Left cardiac atrium (tissue), 4 donors: ENCODE measurements at places on chromosomes 2 and 18. TPM values are rescaled to one million over a fixed set of nuclear protein-coding genes. Genes with fewer than 3 reads are reported as not detected.

- peak; percentile 28 for DNase-seq
Measured at GRCh38 chr2:152097801-152098495, 896 bp downstream of the CACNB4 start.

Gene CDH7
- total RNA-seq, result 0.27 TPM

DNA sequence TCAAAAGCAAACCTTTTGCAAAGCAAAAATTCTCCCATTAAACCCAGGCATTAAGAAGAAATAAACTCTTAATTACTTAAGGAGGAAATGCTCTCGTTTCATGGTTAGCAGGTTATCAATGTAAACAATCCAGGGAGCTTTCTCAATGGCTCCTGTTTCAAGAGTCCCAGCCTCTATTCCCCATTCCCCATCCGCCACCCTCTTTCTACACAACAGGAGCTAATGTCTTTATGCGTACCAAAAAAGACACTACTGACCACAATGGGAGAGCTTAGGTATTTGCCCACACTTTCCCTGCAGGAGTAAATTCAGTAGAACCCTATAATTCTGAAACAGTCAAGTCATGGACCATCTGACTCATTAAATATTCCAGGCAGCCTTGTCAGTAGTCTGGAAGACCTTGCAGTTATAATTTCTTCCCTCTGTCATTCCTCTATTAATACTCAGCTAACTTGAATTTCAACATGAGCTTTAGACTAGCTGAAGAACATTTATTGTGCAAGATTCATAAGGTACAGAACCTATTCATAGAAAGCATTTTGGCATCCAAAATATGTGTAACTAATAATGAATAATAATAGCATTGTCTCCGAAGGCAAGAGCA, 48.6 kb downstream of the SLC8A1 start:
- DNase-seq, result no peak

Gene KATNAL2
- 4.1 TPM for total RNA-seq

- DNase-seq, result no peak
Measured at GRCh38 chr2:28507796-28508764, 12.2 kb downstream of the PLB1 start.

Gene SETBP1
- 16.7 TPM for total RNA-seq
